ENCODE measurements at places on chromosomes 1 and 21.

DNA sequence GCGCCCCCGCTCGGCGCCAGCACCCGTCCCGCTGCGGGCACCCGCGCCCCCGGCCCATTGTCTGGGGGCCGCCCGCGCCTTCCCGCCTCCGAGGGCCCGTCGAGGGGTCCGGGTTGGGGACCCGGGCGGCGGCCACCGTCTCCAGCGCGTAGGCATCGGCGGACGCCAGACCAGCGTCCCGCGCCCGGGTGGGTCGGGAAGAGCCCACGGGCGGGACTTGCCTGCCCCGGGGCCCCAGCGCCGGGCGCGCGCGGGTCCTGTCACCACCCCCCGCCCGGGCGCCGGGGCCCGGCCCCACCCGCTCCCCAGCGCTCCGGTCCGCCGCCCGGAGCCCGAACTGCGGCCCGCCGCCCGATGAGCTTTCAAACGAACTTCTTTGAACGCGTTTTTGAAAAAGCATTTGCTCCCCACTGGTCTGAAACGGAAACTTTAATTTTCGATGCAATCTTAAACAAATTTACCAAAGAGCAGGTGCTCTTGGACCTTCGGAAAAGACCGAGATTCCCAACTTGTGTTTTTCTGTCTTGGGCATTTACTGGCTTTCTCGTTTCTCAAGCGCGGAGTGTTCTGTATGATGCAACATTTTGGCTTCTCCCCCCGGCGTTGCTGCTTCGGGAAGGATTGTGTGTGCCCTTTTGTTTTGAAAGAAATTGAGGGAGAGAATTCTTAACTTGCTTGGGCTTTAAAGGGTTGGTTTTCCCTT, 615 bp downstream of the CLIC4 start:
- DNase-seq, result no peak

DNA sequence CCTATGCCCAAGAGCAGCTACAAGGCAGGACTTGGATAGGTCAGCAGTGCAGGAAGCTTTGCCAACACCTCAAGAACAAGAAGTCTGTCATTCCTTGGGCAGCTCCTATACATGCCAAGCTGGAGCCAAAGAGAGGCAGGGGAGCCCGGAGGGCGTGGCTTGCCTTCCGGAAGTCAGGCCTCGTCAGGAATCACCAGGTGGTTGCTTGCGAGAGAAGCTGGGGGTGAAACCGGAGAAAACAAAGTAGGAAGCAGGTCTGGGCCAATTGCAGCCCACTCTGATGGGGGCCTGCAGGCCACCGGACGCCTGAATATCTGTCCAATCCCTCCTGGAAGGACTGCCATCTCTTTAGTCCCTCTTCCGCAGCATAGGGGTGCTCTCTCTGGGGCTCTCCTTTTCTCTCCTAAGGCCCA, 794 bp upstream of the FAM76A start:
- DNase-seq, result no peak

DNA sequence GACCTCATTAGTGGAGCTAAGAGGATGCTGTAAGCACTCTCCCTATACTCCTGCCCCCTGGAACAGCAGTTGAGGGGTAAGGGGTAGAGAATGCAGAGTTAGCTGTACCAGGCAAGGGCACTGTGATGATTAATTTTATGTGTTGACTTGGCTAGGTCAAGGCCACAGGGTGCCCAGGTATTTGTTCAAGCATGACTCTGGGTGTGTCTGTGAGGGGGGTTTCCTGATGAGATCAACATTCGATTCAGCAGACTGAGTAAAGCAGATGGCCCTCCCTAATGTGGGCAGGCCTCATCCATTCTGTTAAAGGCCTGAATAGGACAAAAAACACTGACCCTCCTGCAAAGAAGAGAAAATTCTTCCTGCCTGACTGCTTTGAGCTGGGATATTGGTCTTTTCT, 110.8 kb downstream of the KCND3 start:
- no peak for DNase-seq

DNA sequence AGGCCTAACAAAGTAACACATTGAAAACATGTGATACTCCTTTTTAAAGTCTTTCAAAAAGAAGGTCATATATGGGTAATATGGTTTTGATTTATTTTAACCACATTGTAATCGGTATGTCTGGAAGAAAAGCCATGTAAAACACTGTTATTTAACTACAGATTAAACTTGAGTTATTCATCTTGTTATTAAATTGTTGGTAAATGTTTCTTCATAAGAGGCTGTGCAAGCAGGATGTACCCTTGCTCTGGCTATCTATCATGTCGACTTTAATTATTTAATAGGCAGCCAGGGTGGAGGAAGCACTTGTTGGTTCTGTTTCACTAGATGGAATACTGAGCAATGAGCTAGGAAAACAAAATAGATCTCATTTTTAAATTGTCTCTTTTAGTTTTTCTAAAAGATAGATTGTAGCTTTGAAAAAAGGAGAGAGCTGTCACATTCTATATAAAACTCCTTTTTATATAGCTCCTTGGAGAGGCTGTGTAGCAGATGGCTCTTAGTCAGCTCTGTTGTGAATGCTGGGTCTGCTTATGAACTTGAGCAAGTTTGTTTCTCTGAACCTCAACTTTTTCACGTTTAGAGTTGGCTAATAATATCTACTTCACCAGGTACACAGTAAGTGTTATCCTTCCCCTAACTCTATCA, 39.5 kb downstream of the LRRC8B start:
- no peak for DNase-seq

DNA sequence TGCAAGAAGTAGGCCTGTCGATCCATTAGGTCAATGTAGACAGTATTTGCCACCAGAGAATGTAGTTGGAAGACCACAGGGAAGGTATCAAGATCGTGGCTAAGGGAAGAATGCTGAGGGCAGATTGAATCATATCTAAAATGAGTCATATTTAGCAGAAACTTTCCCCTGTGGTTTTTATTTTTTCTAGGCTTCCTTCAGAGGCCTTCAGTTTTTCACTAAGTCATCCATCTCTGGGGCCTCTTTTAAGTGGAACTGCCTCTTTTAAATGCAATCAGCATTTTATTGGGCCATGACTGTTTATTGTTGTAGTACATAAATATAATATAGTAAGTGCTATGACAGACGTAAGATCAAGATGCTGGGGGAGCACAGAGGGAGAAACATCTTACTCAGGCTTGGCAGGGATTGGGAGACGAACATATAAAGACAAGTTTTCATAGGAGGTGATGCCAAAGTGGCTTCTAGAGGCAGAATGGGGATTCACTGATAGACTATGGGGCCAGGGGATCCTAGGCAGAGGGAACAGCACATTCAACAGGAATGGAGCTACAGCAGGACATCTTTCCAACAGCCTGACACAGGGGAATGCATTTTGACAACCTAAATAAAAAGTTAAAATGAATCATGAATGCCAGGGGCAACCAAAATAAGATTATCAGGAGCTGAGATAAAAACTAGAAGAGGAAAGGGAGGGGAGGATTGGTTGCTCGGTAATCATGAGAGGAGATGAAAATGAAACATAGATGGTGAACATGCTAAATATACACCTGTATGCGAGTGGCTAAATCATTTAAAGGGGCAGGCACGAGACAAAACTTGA, 20.1 kb downstream of the UBE2U start:
- no peak for DNase-seq

DNA sequence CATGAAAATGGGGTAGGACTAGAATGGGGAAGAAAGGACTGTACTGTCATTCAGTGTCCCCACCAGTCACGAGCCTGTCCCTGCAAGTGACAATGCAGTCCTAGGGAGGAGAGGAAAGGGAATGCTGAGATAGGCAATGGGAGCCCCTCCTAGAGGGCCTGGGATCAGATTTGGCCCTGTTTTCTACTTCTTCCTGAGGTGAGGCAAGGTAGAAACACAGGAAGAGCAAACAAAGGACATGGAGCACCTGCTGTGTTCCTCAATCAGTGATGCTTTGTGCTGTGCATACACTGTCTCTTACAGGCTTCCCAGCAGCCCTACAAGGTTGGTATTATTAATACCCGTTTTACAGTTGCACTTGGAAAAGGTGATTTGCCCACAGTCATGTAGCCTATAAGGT, 6.1 kb downstream of the FABP3 start:
- DNase-seq, result no peak

All from stimulated activated CD4-positive, alpha-beta T cell treated with anti-CD3 and anti-CD28 coated beads, Interleukin-1b, Interleukin-23, amount 100 ng/mL, for 48 hours (primary cell).